ENCODE measurements at places on chromosomes 12 and 14.

DNA sequence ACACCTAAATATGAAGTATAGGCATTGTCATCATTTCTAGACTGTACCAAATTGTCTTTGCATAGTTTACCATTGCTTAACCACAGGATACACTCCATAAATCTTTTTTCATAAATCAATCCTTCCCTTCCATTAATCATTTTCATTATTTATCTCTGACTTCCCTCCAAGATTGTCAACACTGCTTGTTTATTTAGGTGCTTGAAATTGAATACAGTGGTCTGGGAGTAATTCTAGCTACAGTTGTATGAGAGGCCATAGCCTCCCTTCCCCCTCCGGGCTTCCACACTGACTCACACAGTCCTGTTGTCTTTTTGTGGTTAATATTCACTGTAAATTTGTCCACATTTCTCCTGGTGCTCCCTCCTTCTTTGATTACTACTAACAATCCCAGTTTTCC lies 114.2 kb upstream of the ARID2 start:
- DNase-seq, result no peak

DNA sequence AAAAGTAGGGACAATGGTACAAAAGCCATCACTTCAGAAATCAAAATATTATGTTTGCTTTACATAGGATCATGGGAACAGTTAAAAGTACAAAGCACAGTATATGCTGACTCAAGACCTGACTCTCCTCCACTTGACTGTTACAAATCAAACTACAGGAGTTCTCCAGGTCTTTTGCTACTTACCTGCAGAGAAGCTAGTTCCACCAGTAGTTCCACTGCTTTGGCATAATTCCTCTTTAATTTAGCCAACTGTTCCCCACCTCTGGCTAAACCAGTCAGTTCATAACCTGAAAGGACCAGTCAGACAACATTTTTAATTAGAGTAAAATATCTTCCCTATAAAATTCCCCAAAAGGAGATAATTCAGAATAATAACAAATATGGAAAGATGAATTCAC lies 14.0 kb downstream of the ATP6V1D start:
- DNase-seq, result no peak

DNA sequence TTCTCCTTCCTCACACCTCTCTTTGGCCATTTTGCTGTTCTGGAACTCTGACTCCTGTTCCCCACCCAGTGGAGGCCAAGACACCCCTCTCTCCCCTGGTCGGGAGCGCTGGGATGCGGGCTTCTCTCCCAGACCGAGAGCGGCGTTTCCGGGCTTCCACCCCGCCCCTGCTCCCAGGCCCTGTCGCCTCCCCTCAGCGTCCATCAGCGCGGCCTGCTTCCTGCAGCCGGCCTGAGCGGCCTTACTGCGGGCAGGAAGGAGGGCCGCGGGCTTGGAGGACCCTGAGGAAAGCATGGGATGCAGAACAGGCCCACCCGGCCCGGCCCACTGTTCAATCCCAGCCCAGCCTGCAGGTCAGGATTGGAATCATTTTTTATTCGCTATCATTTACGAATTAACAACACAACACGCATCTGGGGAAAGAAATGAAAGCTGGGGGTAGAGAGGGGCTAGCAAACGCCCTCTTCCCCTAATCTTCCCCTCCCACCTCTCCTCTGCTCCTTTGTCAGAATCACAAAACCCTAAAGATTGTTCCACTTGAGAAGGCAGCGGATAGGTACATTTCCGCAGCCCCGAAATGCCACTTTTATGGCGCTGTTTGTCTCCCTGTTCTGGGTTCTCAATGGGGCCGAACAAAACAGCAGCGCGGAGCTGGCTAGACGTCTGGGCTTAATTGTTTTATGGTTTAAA lies 3.8 kb upstream of the HOXC8 start:
- DNase-seq, result no peak

DNA sequence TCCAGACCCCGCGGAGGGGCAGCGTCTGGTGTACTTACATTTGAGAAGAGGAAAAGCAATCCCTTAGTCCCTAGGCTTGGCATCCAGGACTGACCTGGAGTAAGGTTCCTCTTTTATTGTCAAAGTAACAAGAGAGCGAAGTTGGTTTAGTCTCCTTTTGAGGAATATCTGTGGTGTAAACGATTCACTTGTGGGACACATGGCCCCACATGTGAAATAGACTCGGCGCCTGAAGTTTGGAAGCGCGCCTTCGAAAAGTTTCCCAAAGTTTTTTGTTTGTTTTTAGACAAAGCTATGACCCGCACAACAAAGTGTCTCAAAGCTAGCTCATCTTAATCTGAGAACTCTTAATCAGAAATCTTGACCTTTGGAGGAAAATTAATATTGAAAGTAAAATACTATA lies 744 bp downstream of the STYX start:
- no peak for DNase-seq

- DNase-seq, result no peak
These were observed 16.4 kb upstream of the ARID4A start for GRCh38 chr14:58281969-58282368.

- DNase-seq, result no peak
These were observed 21.8 kb downstream of the VASH1 start for GRCh38 chr14:76782885-76783566.

GRCh38 chr12:106281804-106282203 lies 20.7 kb upstream of the TCP11L2 start:
- no peak for DNase-seq

DNA sequence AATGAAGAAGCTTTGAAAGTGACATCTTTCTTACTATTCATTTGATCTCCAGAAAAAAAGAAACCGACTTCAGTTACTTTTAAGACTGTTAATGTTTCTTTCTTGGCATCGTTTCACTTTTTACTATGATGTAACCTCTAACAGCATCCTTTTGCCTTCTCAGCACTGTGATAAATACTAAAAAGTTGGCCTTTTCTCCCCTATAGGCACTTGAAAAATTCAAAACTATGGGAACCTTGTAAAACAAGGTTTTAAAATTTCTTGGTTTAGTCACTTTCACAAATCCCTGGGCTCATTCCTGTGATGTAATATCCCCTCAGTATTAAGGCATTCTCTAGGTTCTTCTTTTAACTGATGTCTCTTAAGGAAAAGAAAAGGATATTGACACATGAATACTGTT lies 281.8 kb downstream of the EGLN3 start:
- no peak for DNase-seq

GRCh38 chr12:91773749-91774429 lies 371.8 kb downstream of the BTG1 start:
- DNase-seq, result no peak

DNA sequence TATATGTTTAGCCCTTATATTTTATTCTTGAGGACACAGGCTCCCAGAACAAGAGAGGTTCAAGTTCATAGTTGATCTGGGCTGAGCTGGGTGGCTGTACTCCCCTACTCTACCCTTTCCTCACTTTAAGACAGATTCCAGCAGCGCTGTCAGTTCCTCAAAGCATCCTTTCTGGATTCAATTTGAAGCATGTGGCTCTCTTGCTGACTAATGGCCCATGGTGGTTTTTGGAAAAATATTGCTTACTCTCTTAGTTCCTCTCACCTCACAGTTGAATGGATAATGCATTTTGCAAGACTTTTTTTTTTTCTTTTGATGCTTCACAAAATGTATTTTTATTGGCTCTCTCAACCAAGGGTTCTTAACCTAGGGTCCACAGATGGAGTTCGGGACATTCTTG lies 4.1 kb downstream of the PELI2 start:
- DNase-seq, result no peak

GRCh38 chr12:94261786-94262185 lies 113.4 kb downstream of the PLXNC1 start:
- DNase-seq, result no peak

GRCh38 chr12:51059086-51059485 lies 11.0 kb downstream of the LETMD1 start:
- no peak for DNase-seq

GRCh38 chr14:104601786-104602185 lies 2.8 kb downstream of the TMEM179 start:
- no peak for DNase-seq

DNA sequence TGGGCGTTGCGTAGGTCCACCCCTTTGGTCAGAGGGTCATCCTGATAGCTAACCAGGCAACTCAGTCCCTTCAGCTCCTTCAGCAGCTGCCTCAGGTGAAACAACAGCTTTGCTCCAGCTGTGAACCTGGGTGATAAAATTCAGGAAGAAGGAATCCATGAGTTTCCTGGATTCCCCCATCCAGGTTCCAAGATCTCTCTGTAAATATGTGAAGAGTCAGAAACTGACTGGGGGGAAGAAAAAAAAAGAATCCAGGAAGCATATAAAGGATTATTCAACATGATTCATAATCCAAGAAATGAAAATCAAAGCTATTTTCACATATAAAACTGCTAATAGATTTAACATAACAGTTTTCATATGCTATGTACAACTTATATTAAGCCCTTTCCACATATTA lies 8.6 kb downstream of the STAT2 start:
- no peak for DNase-seq

- no peak for DNase-seq
These were observed 219.2 kb downstream of the MSRB3 start for GRCh38 chr12:65497660-65498059.

- DNase-seq, result no peak
These were observed 172.8 kb upstream of the LMNTD1 start for GRCh38 chr12:25725931-25726330.

DNA sequence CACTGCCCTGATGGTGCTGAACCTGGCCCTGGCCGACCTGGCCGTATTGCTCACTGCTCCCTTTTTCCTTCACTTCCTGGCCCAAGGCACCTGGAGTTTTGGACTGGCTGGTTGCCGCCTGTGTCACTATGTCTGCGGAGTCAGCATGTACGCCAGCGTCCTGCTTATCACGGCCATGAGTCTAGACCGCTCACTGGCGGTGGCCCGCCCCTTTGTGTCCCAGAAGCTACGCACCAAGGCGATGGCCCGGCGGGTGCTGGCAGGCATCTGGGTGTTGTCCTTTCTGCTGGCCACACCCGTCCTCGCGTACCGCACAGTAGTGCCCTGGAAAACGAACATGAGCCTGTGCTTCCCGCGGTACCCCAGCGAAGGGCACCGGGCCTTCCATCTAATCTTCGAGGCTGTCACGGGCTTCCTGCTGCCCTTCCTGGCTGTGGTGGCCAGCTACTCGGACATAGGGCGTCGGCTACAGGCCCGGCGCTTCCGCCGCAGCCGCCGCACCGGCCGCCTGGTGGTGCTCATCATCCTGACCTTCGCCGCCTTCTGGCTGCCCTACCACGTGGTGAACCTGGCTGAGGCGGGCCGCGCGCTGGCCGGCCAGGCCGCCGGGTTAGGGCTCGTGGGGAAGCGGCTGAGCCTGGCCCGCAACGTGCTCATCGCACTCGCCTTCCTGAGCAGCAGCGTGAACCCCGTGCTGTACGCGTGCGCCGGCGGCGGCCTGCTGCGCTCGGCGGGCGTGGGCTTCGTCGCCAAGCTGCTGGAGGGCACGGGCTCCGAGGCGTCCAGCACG lies 4.7 kb downstream of the LTB4R start:
- no peak for DNase-seq

DNA sequence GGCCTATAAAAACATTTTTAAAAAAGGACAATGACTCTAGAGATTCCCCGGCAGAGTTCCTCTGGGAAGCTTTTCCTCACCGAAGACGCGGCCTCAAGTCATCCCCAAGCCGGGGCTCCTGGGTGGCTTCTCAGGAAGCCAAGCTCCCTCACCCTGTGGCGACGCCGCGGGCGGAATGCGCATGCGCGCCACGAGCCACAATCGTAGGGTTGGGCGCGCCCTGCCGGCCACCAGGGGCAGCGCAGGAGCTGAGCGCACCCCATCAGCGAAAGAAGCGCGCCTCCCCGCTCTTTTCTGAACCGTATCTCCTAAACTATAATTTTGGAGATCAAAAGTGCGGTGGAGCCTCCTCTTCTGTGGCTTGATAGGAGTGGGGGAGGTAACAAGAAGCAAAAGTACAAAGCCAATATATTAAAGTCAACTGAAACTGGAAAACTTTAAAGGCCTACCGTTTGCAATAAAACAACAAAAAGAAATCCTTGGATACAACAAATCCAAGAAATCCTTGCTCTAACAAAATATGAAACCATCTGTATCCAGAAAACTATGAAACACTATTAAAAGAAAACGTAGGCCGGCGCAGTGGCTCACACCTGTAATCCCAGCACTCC lies 17.4 kb upstream of the CHFR start:
- no peak for DNase-seq

DNA sequence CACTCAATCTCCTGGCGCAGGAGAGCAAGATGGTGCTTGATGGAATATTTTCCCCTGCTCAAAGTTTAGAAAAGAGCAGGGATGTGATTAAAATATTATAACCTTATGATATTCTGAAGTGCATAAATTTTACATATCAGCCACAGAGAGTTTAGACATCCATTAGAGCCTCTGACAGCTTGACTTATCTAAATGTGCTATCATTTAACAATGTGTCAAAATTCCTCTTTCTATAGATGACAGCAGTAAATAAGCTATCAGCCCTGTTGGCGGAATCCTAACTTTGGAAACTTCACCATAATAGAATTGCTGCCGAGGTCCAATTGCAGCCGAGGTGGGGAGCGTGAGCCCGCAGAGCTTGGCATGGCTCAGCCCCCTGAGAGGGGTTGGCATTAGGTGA lies 117.7 kb upstream of the MYL2 start:
- DNase-seq, result no peak

DNA sequence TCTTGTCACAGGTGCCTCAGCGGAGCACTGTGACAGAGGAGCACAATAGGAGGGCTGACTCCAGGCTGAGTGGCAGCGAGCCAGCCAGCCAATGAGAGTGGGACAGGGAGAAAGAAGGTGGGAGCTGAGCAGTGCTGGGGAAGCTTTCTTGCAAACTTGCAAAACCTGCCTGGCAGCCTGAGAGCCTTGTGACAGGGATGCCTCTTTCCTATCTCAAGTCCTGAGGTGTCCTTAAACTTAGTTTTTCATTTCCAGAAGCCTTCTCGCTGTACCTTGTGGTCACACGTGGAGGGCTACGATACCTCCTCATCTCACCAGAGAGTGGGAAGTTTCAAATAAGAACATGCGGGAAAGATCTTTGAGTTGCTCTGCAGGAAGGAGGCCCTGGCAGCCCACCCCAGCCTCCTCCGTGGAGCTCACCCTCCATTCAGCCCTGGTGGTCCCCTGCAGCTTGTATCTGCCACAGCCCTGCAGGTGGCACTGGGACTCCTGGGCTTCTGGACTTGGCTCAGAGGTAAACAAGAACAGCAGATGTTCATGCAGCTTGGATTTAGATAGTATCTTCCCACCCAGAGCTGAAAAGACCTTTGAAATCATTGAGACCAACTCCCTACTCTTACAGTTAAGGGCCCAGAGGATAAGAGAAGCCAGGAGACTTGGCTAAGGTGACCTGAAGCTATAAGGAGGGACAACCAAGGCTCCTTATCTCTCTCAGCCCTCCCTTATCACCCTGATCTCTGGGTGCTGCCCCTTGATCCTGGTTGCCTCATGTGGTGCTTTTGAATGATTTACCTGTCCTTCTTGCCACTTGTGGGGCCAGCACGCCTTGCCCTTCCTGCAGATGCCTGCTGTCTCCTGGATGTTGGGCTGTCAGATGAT lies 153.5 kb upstream of the MAX start:
- no peak for DNase-seq

GRCh38 chr14:93606091-93606490 lies 175.4 kb downstream of the UNC79 start:
- no peak for DNase-seq

- no peak for DNase-seq
These were observed 950.1 kb downstream of the VRK1 start for GRCh38 chr14:97747316-97747715.

All from Panc1 (cell line).